ENCODE measurements at places on chromosomes 5 and 9. TPM values are rescaled to one million over a fixed set of nuclear protein-coding genes. Genes with fewer than 3 reads are reported as not detected.

Gene TXNDC8
- not detected for total RNA-seq

Gene DMRTA1
- not detected for total RNA-seq

Gene STPG3
- not detected for total RNA-seq

Gene FOXD4
- 0.20 TPM for total RNA-seq

Gene PCDHB10
- not detected for total RNA-seq

Gene LECT2
- total RNA-seq = not detected

Gene MARCHF11
- not detected for total RNA-seq

Gene CYSRT1
- 0.93 TPM for total RNA-seq

Gene CENPK
- total RNA-seq = 88.7 TPM

Gene FAM53C
- total RNA-seq = 27.1 TPM

Gene KIF24
- total RNA-seq = 8.4 TPM

Gene OGN
- total RNA-seq = not detected

Gene SPIN1
- total RNA-seq = 38.4 TPM

Gene PRUNE2
- 1.0 TPM for total RNA-seq

Gene SPAAR
- not detected for total RNA-seq

Gene TNC
- total RNA-seq = not detected

Gene CDHR2
- 1.6 TPM for total RNA-seq

Gene ZNF618
- total RNA-seq = 0.25 TPM

Gene HTR4
- total RNA-seq = not detected

Gene RGS7BP
- not detected for total RNA-seq

Gene FUT7
- total RNA-seq = 9.9 TPM

Gene CSF2
- 30.8 TPM for total RNA-seq

Gene CD14
- 0.23 TPM for total RNA-seq

Gene POLR1E
- 27.6 TPM for total RNA-seq

Gene PSMD5
- total RNA-seq = 64.0 TPM

Gene UBE2QL1
- 0.10 TPM for total RNA-seq

Gene LCN6
- total RNA-seq = not detected

Gene TLR4
- total RNA-seq = 0.05 TPM

Gene AMBP
- total RNA-seq = not detected

Gene IFNA6
- not detected for total RNA-seq

Gene PCDHGB5
- total RNA-seq = not detected

Gene SHLD3
- total RNA-seq = 3.6 TPM

Gene PCDHA1
- not detected for total RNA-seq

Gene SLC4A9
- 0.78 TPM for total RNA-seq

Gene GABRB2
- not detected for total RNA-seq

Gene FANCG
- total RNA-seq = 97.0 TPM

Gene SLC23A1
- 1.0 TPM for total RNA-seq

Gene NMUR2
- not detected for total RNA-seq

Gene PCDHA9
- not detected for total RNA-seq

Gene NREP
- total RNA-seq = 4.5 TPM

Gene PCDHB2
- not detected for total RNA-seq

Gene SLC1A3
- not detected for total RNA-seq

Gene ADGRD2
- not detected for total RNA-seq

Gene INSL6
- total RNA-seq = not detected

Gene SLC6A18
- not detected for total RNA-seq

Gene HK3
- 0.33 TPM for total RNA-seq

Gene TAF1L
- total RNA-seq = 0.05 TPM

Measured in activated CD4-positive, alpha-beta memory T cell treated with anti-CD3 and anti-CD28 coated beads, Interleukin-2, amount 10 ng/mL, durations not matched to agents 7 days and 5 days (primary cell).